ENCODE measurements at places on chromosomes 1 and 21.
A peak's percentile ranks its signal among the peaks of the same experiment; 100 is the strongest.

- no peak for DNase-seq
Observed at GRCh38 chr1:7390604-7391000, 380.5 kb upstream of the VAMP3 start.

DNA sequence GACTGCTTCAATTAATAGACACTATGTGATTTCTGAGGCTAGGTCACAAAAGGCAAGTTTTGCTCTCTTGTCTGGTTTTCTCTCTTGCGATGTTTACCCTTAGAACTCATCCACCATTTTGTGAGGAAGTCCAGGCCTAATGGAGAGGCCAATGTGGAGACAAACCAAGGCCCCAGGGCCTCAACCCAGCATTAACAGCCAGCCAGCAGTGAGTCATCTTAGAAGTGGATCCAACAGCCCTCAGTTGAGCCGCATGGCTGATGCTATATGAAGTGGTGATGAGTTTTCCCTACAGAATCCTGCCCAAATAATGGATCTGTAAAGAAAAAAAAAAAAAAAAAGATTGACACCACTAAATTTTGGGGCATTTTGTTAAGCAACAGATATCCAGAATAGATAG lies 95.1 kb downstream of the DNTTIP2 start:
- DNase-seq, result no peak

DNA sequence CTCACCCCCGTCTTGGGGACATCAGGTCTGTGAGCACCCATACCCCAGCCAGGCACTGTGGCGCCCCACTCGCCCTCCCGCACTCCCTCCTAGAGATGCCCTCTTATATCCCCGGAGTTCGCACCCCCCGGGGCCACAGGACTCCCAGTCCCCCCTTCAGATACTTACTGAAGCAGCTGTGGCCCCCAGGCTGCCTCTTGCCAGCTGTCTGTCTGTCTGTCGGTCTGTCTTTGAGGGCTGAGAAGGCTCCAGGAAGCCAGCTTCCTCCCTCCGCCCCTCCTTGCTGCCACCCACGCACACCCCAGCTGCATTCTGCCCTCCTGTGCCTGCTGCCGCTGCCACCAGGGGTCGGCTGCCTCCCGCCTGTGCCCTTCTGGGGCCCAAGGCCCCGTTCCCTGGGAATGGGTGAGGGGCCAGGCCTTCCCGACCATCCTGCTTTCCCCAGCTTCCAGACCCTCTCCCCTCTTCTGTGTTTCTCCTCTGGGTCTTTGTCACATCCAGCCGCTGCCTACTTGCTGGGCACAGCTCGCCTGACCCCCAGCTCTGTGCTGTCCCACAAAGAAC lies at the start of gene PTPN7:
PTPN7 (minus strand) TSS at position 226 of the 564 bp plus-strand sequence. CDS start 1,200 bp downstream, outside the sequence.
- no peak for DNase-seq

- DNase-seq, result no peak
Observed at GRCh38 chr1:185539277-185539943, 194.8 kb upstream of the HMCN1 start.

- no peak for DNase-seq
Observed at GRCh38 chr1:114339379-114339778, 171.6 kb downstream of the TRIM33 start.

DNA sequence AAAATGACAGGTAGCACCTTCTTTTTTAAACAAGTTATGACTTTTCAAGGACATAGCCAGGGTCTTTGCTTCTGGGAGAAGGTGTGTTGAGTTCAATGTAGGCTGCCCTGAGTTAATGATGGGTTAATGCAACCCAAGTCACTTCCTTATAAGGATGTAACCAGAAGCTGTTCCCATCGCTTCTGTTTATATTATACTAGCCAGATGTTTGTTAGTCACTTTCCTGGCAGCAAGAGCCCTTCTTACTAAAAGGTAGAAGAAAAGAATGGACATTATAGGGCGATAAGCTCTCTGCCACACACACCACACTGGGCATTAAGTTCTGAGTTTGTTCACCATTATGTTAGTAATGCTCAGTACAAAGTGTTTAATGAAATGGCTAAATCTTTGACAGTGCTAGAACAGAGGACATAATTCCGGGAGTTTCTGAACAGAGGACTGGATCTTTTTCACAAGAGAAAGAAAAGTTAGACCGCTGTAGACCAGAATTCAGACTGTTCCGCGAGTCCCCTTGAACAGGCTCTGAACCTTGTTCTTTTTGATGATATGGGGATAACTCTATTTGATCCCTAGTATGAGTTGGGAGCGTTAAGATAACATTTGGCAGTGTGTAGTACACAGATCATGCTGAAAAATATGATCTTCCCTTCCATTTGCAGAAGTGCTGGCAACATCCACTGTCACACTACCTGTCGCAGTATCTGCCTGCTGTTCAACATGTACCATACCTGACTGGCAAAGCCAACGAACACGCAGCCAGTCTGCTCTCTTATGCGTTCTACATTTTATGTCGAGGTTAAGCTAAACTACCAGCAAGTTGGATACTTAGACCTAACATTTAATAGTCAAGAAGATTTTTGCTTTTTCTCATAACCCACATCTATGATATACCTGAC lies 41.0 kb downstream of the DEGS1 start:
- no peak for DNase-seq

GRCh38 chr1:51966559-51966958 lies 23.9 kb downstream of the RAB3B start:
- no peak for DNase-seq

- DNase-seq, result no peak
Observed at GRCh38 chr1:205477759-205478247, 22.0 kb upstream of the BLACAT1 start.

- DNase-seq, result no peak
Observed at GRCh38 chr1:236393681-236394481, at the start of gene EDARADD. EDARADD (plus strand) TSS chr1:236394286; CDS start chr1:236394445, 159 bp downstream.

GRCh38 chr1:118535901-118536300 lies 350.9 kb upstream of the SPAG17 start:
- DNase-seq, result no peak

- DNase-seq, result no peak
Observed at GRCh38 chr1:117138106-117138505, 16.6 kb upstream of the TRIM45 start.

DNA sequence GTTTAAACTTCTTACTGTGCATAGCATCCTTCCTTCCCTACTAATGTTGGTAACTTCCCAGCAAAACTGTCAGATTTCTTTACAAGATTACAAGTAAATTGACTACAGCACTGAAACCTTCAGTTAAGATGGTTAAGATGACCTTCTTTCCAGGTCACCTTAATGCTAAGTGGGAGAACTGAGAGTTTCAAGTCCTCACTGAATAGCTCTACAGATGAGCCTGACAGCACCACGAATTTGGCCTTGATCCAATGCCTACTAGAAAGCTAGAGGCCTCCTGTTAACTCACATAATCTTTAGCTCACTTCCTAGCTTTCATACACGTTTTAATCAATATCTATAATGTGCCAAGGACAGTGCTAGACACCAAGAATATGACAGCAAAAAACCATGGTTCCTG lies 276.0 kb upstream of the PLD5 start:
- DNase-seq, result no peak

DNA sequence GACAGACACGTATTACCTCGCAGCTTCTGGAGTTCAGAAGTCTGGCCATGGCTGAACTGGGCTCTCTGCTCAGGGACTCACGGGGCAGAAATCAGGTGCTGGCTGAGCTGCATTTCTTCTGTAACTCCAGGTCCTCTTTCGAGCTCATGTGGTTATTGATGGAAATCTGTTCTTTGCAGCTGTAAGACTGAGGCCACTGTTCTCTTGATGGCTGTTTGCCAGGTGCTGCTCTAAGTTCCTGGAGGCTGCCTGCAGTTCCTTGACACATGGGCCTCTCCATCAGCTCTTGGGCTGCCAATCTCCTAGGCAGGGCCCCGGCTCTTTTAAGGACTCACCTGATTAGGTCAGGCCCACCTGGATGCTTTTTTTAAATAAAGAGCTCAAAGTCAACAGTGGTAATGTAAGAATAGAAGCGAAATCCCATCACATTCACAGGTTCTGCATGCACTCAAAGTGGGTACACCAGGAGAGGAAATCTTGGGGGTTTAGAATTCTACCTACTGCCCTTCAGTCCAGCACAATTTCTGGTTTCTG lies 139.1 kb downstream of the KAZN start:
- no peak for DNase-seq

- no peak for DNase-seq
Observed at GRCh38 chr1:222829868-222830267, 15.0 kb downstream of the DISP1 start.

- DNase-seq, result no peak
Observed at GRCh38 chr1:78490861-78491450, at the start of gene PTGFR. PTGFR (plus strand) TSS chr1:78490974; CDS start chr1:78492744, 1,770 bp downstream.

- DNase-seq, result no peak
Observed at GRCh38 chr1:24930260-24931145, at the start of gene RUNX3. RUNX3 (minus strand) TSS chr1:24930276; CDS start chr1:24929868, 408 bp downstream.

- DNase-seq, result no peak
Observed at GRCh38 chr1:28915031-28915895, 894 bp downstream of the EPB41 start.

DNA sequence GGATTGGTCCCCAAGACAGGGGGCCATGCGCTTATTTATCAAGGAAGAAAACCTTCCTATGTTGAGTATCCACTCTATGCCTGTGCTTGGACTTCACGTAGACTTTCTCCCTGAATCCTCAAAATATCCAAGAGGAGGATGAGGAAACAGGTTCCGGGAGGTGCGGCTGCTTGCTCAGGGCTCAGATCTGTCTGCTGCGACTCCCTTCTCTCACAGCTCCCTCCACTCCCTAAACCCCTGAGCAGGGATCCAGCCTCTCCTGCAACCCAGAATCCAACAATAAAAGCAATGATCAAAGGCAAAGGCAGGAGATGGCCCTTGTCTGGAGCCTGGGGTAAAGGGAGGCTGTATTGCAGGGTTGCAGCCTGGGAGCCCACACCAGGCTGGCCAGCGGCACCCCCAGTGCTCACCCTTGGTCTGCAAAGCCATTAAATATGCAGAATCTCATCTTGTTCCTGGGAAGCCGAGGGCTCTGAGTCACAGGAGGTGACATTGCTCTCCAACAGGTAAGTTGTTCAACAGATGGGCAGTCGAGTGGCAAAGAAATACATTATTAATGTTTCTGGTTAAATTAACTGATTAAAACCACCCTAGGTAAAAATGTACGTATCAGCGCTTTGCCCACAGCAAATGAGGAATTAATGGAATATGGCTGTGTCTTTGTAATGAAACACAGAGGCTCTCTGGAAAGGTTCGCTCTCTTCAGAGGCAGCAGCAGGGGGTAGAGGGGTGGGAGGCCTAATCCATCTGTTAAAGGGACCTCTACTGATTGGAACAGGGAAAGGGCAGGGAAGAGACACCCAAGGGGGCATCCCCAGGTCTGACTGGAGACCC lies 111.5 kb downstream of the GRIK3 start:
- DNase-seq, result no peak

DNA sequence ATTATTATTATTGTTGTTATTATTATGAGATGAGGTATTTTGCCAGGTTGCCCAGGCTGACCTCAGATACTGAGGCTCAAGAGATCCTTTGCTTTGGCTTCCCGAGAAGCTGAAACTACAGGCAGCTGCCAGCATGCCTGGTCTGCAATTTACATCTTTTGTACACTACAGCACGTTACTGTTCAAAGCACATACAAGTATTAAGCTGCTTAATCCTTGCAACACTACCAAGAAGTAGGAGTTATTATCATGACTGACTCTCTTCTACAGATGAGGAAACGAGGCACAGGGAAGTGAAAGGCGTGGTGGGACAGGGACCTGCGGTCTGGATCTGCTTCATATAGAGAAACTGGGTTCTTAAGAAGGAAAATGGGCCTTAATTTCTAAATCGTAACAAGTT lies 11.6 kb downstream of the ERG start:
- DNase-seq, result no peak

DNA sequence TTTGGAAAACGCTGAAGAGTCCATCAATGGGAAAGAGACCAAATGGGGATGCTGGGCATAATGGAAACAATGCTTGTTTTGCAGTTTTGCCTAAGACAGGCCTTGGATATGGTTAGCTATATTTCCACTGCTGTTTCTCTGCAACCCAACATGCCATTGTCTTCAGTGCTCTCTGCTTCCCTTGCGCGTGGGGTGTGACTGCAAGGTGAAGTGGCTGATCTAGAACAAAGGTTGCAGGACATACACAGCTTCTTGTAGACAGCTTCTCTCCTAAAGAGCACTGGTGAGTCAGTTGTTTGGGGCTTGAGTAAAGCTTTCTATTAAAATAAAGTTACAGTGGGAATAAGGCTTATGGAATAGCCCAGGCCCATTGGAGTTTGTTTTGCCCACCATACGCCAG lies 33.0 kb downstream of the RUNX1 start:
- no peak for DNase-seq

- DNase-seq, result no peak
Observed at GRCh38 chr1:69648486-69648885, 80.8 kb downstream of the LRRC7 start.

- DNase-seq, result peak; percentile 52
Observed at GRCh38 chr1:223230161-223230881, 87.3 kb upstream of the TLR5 start.

DNA sequence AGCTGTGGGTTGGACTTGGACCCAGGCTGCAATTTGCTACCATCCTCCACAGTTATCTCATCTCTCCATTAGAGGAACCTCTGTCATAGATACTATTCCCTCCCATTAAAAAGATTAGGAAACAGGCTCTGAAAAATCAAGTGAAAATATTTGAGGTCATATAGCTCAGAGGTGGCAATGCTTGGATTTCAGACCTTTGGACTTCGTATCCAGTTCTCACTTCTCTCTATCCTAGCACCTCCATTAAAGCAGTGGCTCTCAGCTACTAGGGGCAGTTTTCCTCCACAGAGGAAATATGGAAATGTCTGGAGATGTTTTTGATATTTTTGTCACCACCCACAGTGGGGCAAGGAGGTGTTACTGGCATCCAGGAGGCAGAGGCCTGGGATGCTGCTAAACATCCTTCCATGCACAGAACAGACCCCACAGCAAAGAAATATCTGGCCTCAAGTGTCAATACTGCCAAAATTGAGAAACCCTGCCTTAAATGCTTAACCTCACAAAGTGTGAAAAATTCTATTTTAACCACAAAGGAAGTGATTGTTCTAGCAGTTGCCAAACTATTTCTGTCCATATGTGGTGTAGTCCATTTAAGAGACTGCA lies 54.1 kb downstream of the C8A start:
- DNase-seq, result no peak

GRCh38 chr1:234559902-234560676 lies 49.9 kb downstream of the IRF2BP2 start:
- peak; percentile 85 for DNase-seq

Measured in vagina (tissue), 2 donors.